ENCODE measurements at places on chromosomes 12 and 14.

DNA sequence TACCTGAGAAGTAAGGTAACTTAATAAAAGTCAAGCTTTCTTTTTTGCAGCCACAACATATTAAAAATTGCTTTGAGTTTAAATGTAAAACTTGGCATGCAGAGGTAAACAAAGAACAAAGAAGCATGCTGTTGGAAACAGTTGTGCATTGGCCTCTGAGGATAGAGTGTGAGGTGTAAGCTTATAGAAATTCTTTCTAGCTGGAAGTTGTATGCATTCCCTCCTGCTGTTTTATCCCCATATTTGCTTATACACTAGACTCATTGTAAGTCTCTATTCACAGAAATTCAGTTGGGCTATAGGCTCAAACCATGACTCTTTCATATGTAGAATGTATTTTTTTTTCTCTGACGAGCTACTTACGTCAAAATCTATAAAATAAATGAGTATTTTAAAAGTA lies 316.3 kb downstream of the SLC6A15 start:
- no peak for DNase-seq

DNA sequence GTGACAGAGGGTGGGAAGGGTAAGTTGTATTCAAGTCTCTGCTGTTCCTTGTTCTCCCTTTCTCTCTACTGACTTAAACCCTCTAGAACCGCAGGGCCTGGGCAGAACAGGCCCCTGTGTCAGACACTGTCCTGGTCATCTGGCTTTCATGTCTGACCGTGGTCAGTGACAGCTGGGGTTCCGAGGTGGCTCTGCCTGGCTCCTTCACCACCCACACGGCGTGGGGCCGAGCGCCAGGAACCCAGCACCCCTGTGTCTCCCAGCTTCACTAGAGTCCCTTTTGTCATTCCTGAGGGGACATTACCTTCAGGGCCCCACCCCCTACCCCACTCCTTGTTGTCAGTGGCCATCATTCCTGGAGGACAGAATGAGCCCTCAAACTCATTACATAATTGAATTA lies 168.9 kb downstream of the ADGRD1 start:
- DNase-seq = no peak

DNA sequence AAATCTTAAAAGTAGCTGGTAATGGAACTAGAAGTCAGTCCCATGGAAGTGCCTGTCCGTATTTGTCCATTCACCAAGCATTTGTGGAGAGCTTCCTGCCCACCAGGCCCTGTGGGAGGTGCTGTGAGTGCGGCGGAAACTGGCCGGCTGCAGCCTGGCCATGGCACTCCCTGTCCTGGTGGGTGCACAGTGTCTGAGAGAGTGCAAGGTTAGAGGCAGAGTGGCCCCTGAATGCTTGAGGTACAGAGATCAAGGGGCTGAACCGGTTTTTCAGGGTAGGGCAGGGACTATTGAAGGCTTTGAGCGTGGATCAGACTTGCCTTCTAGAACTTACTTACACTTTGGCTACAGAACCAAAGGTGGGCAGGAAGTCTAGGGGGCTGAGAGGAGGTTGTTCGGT lies 92.9 kb downstream of the ESR2 start:
- no peak for DNase-seq

DNA sequence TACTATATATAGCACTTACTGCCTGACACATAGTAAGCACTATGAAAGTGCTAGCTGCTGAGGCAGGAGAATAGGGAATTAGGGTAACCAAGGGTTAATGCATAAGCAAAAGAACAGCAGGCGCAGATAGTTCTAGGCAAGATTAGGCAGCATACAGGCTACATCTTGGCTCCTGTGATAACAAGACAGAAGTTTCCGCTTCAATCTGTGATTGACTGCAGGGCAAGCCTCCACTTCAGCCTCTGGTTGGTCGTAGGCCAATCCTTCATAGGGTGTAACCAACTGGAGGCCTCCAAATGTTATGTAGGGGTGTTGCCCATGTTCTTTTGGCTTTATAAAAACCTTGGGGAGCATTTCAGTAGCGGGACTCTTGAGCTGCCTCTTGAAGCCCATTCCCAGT lies 46.9 kb downstream of the KLHL28 start:
- no peak for DNase-seq

Measured in HL-60 (cell line).